Tibial nerve (tissue), 4 donors: ENCODE measurements at places on chromosomes 2 and 18. TPM values are rescaled to one million over a fixed set of nuclear protein-coding genes. Genes with fewer than 3 reads are reported as not detected.

The MYOM1 gene
- total RNA-seq, result 3.0 TPM

The AGXT gene
- total RNA-seq, result not detected

The CCDC141 gene
- 3.9 TPM for total RNA-seq

The RBM44 gene
- total RNA-seq, result 0.42 TPM

The ONECUT2 gene
- total RNA-seq, result not detected

The EFR3B gene
- total RNA-seq, result 7.1 TPM
